ENCODE measurements at places on chromosomes 11 and 22.

GRCh38 chr11:40998920-40999319 lies 460.5 kb downstream of the LRRC4C start:
- no peak for DNase-seq

GRCh38 chr11:48538991-48539390 lies 50.4 kb downstream of the OR4A47 start:
- DNase-seq: no peak

- no peak for DNase-seq
These were observed 17.9 kb downstream of the IGLL1 start for GRCh38 chr22:23562186-23562585.

DNA sequence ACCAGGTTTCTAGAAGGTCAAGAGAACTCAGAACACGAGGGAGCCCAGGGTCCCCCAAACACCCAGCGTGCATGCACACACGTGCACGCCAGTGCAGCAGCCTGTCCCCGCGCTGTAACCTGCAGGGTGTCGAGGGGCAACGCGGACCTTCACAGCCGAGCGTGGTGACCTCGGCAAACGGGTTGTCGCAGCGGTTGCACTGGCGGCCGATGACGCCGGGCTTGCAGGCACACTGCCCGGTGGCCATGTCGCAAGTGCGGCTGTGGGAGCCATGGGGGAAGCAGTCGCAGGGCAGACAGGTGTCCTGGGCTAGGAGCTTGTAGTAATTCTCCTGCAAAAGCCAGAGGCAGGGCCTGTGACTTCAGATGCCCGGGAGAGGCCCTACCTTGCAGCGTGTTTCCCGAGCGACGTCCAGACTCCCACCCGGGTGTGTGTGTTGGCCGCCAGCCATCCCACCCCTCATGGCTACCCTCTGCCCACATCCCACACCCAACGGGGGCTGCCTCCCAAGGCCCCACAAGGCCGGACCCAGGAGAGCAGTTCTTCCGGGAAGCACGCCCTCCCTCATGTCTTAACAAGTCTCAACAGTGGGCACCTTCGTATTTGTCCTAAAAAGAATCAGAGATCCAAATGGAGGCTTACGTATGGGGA lies 56.1 kb downstream of the TRMU start:
- DNase-seq: no peak

GRCh38 chr22:50301581-50301991 lies 5.9 kb downstream of the PLXNB2 start:
- DNase-seq: no peak

GRCh38 chr11:18578975-18579598 lies 9.4 kb downstream of the UEVLD start:
- no peak for DNase-seq

- DNase-seq: no peak
These were observed 299.0 kb downstream of the ETS1 start for GRCh38 chr11:128288368-128288767.

- DNase-seq: no peak
These were observed 27.6 kb downstream of the ADORA2A start for GRCh38 chr22:24455039-24455438.

GRCh38 chr11:86395061-86395551 lies 20.4 kb downstream of the CCDC81 start:
- DNase-seq: no peak

DNA sequence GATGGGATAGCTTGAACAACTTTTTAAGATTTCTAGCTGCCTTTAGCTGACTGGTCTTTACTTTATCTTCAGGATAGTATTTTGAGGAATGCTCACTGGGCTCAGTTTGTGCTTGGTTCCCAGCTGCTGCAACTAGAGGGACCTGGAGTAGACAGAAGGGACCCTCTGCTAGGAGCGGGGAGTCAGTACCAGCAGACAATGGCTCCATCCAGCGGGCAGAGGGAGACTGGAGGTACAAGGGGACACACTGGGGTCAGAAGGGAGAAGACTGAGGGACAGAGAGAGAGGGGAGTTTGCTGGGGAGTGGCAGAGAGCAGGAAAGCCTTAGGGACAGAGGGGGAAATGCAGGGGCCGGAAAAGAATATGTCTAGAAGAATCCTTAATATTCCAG lies 22.0 kb upstream of the ACER3 start:
- DNase-seq: no peak

DNA sequence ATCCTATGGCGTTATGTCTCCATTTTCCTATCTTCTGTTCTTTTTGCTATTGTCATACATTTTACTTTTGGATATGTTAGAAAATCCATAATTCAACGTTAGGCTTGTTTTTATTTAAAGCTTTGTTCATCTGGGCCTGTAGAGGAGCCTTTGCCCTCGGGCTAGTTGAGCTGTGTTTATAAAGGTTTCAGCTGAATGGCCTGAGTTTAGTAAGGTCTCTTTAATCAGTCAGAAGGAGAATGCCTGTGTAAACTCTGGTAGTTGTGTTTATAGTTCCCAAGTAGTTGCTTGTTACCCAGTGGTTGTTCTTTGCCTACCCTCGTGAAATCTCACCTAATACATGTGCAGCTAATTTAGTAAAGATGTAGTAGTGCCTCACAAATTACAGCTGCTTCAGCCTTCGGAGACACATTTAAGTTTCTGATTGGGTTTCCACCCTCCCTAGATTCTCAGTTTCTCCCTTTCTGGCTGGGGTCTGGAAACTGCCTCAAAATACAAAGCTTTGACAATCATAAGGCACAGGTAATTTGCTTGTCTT lies 33.1 kb downstream of the MTMR3 start:
- DNase-seq: no peak

DNA sequence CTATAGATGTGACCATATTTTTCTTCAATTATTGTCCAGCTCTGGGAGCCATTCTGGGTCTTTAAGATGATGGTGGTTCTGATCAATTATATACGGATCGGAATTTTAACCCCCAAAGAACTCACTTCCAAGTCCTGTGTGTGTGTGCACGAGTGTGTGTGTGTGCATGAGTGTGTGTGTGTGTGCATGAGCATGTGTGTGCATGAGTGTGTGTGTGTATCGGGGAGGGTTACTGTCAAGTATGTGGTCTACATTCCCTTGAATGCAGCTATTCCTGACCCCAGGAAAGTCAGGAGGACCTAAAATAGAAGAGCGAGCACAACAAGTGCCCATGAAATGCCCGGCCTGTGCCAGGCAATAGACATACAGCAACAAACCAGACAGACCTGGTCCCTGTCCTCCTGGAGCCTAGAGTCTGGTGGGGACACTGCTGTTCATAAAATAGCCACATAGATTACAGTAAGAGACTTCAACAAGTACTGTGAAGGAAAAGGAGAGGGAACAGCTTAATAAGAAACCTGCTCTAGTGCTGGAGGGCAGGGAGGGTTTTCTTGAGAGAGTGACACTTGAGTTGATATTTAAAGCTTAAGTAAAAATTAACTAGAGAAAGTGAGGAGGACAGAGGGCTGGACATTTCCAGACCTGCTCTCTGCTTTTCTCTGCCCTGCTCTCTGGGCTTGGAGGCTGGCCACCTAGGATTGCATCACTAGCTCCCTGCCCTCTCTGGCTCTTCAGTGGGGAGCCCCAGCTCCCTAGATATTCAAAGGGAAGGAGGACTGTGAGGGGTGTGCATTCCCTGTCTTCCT lies 66.1 kb upstream of the SPON1 start:
- DNase-seq: no peak

- no peak for DNase-seq
These were observed 15.0 kb upstream of the MOB2 start for GRCh38 chr11:1501421-1502167.

GRCh38 chr11:12862696-12863469 lies 146.2 kb upstream of the RASSF10 start:
- no peak for DNase-seq

DNA sequence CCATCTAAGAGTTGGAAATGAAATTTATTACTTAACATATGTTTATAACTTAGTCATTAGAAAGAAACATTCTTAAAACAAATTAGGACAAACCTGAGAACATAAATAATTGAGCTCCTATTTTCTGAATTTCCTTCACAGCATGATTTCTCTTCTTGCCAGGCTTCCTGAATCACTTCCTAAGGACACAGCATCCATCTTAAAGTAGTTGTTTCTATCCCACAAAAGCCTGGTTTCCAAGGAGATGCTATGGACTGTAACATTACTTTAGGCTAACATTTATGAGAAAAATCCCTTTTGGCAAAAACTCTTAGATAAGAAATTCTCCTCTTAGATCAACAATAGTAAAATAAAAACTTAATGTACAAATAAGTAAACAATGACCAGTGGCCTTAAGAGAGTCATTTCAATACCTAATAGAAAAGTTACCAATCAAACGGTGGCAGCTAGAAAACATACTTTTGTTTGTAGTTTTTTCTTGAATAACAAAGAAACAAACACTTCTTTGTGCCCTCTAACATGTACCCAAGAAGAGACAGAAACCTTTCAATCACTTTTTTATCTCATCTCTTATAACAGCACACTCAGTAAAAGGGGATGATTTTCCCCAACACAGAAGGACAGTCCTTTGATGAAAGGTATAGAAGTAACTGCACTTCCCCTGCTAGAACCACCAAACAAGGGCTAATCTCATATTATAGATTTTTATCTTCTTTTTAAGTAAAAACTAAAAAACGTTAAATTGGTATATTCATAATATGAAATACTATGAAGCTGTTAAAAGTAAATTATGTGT lies 74.5 kb downstream of the TTC28 start:
- DNase-seq: no peak

DNA sequence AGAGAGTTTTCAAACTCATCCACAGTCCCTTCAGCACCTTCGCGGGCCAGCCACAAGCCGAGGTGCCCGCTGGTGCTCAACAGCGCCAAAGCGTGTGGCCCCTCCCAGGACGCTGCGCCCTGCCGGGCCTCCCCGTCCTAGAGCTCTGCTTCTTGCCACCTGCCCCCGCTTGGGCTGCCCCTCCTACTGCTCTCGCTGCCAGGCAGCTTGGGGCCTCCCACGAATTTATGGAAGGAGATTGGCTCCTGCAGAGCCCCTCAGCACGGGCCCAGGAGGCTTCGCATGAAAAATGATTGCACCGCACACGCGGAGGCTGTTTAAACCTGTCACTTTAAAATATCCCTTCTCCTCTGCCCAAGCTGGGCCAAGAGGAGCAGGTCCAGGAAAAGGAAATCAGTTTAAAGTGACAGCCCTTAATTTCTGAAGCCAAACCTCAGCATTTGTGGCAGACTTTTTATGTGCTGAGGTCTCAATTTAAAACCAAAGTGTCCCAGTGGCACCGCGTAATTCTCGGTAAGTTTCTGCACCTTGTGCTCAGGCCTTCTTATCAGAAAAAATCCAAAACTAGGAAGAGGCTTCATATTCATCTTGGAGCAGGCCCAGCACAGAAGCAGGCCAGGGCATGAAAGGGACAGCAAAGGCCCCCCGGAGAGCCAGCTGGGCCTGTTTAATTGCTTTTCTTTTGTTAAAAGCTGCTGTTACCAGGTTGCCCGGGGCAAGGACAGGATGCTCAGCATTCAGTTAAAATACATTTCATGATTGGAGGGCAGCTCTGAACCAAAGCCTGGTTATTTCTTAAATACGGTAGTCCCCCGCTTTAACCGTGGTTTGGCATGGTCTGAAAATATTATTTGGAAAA lies 303.6 kb downstream of the OPCML start:
- DNase-seq: no peak

GRCh38 chr11:36452961-36453360 lies 57.1 kb downstream of the TRAF6 start:
- DNase-seq: no peak

GRCh38 chr11:44565953-44566949 lies 788 bp downstream of the CD82 start:
- DNase-seq: no peak

DNA sequence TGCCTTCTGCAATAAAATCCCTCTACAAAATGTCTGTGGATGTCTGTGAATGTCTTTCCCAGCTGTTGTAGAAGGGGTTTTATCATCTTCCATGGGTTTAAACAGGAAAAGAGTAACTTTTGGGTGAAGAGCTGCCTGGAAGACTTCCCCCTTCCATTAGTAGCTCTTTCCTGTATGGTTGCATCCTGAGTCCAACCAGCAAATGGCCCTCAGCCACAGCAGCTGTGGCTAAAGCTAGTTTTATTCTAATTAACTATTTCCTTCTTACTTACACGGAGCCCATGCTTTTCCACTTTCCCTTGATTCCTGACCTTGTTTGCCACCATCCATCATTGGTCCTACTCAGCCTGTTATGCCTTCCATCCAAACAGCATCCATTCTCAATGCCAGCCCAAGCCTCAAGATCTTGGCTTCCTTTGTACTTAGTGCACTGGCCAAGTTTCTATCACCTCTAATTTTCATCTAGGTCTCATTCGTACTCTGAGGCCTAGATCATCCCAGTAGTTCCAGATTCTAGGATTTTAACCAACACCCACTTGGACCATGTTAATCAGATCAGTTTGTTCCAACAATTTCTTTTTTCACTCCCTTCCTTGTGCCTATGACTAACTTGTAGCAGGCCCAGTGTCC lies 41.5 kb upstream of the CADM1 start:
- no peak for DNase-seq

GRCh38 chr22:19664406-19664805 lies 49.9 kb upstream of the SEPTIN5 start:
- no peak for DNase-seq

GRCh38 chr11:90423378-90423777 lies 200.5 kb upstream of the CHORDC1 start:
- DNase-seq: no peak

DNA sequence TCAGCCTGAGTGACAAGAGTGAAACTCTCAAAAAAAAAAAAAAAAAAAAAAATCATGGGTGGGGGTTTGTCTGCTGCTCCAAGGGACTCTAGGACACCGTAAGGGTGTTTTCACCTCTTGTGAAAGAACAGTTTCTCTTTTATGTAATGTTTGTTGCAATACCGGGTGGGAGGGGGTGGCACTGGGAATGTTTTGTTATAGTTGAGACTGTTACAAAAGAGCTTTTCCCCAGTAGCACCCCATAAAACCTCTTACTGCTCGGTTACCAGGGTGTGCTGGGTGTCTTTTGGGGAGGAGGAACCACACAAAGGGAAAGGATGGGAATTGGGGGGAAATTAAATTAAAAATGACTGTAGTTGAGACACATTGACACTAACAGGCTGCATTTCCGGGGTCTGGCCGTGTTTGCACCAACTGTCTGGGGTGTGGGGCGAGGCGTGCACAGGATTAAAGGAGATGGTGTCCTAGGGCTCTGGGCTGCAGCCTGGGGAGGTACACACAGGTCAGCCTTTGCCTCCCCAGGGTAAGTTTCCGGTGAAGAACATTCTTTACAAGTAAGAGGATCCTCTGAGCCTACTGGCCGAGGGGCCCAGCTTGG lies 1.6 kb downstream of the NFAM1 start:
- DNase-seq: no peak

DNA sequence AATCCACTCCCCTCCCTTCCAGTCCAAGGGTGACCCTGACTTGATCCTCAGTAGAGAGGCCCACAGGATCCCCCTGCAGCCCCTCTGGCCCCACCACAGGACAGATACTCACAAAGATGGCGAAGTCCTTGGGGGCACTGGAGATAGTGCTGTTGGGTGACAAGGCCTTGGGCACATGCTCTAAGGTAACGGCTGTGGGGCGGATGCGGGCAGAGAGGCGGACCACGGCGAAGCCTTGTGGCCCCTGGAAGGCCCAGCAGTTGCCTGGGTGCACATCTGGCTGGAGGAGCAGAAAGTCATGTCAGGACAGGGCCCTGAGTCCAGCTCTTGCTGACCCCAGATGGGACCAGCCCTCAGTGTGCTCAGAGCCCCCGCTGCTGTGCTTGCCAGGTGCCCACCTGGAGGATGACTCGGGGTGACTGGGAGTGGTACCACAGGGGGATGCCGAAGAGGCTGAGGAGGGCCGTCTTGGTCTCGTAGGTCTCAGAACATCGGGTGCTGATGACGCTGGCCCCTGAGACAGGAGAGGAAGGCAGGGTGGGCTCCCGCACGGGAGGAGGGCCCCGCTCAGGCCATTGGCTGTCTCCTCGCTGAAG lies 17.2 kb downstream of the SUN2 start:
- no peak for DNase-seq
